ENCODE measurements at places on chromosomes 7 and 10. TPM values are rescaled to one million over a fixed set of nuclear protein-coding genes. Genes with fewer than 3 reads are reported as not detected.

Gene GPR26
- polyA plus RNA-seq, result not detected

Gene MACROH2A2
- polyA plus RNA-seq, result not detected

Gene PDLIM1
- polyA plus RNA-seq, result 418 TPM

Gene CCL26
- not detected for polyA plus RNA-seq

Measured in naive B cell (primary cell).